ENCODE measurements at places on chromosomes 4 and X.

GRCh38 chrX:74023203-74023602, 280.8 kb upstream of the ZCCHC13 start:
- no peak for DNase-seq

DNA sequence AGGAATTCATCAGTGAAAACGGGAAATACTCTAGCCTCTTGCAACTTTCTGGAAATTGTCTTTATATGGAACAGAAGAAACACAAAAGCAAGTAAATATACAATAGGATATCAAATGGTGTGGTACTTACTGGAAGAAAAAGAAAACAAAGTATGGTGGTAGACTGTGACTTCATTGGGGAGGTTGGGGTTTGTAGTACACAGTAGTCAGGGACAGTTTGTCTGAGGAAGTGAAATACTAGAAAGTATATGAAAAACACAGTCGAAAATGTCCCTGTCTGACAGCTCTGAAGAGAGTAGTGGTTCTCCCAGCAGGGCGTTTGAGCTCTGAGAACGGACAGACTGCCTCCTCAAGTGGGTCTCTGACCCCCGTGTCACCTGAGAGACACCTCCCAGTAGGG, 390.0 kb upstream of the NWD2 start:
- DNase-seq = no peak

GRCh38 chr4:188437535-188437934, 298.3 kb downstream of the TRIML1 start:
- no peak for DNase-seq

- no peak for DNase-seq
These were observed 199.8 kb upstream of the SFRP2 start for GRCh38 chr4:153988492-153989363.

- DNase-seq = no peak
These were observed 69.5 kb downstream of the PDE5A start for GRCh38 chr4:119559044-119559647.
